ENCODE measurements at places on chromosomes 11 and 22.

DNA sequence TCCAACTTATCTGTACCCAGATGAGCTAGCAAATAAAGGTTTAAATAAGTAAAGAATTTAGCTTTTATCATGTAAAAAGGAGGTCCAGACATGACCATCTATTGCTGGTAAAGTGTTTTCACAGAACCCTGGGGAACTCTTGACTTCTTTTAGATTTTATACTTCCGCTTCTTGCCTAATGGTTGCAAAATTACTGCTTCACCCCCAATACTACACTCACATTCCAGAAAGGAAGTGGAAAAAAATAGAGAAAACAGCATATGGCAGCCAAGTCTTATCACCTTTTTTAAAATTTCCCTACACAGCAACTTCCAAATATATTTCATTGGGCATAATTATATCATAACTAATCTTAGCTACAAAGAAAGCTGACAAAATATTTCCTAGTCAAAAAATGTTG lies 12.1 kb downstream of the BBOX1 start:
- DNase-seq = no peak

DNA sequence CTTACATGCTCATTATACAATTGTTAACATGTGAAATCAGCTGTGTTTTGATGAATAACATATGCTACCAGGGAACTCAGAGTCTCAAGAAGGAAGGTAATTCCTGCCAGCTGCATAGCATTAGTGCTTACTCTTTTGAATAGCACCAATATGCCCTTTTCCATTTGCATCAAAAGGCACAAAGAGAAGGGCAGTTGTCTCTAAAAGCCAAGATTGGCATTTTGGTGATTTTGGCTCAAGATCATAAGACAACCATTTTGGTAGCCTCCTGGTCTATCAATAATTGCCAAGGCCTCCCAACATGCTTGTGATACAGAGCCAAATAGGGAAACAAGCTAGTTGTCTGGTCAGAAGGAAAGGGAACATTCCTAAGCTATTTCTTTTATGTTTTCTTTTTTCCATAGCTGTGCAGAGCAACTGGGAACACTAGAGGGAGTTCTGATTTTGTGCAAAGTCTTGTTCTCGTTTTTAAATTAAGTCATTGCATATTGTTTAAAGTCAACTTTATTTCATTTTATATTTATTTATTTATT lies 416.7 kb upstream of the CHORDC1 start:
- no peak for DNase-seq

DNA sequence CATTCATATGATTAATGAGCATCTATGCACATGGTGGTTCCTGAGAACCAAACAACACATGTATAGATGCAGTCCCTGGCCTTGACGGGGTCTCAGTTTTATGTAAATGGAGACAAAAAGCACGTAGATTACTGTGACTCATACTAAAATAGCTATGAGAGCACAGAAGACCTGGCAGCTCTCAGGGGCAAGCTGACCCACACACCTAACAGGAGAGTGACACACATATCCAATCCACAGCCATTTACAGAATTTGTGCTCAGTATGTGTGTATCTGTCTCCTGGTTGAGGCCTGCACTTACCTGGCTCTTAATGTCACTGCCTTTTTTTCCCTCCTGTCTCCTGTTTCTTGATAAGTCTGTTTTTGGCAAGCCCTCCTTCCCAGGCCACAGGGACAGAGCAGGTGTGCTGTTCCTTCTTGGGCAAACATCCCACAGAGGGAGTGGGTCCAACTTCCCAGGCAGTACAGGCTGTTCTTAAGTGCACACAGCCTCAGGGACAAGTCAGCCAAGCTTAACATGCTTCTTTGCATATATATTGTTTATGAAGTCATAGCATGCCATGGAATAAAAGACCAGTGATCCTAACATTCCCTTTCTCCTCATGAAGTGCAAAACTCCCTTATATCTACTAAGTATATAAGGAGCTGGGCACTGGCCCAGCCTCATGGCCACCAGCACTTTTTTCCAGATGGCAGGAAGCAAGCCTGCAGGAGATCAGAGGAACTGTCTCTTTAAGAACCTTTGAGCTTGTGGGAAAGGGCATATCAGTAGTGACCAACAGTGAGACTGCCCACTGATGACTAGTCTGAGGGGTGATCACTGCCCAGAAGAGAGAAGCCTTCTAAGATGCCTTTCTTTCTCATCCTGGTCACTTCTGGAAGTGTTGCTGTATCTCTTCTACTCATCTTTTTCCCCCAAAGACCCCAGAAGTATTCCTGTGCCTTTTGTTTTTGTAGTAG lies 124.7 kb upstream of the CCDC90B start:
- no peak for DNase-seq

DNA sequence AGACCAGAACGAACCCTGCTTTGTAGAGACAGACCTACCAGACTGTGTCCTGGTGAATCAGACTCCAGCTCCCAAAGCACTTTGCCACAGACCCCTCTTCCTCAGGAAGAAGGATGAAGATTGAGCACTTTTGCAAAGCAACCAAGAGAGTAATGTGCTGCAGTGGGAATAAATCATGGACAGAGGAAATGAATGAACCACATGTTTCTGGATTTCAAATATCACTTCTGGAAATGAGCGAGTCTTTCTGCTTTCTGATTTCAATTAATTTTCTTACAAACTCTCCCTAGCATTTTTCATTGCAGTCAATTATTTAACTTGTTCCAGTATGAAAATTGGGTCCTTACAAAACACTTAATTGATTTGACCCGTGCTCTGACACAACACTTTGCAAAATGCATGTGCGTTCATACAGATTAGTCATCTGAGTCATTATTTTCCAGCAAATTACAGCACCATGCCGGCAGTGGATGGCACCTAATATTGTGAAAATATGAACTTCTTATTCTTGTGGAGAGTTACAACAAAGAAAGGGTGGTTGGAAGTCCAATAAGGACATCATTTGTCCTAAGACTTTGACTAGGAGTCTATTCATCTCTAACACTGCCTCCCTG lies 315.9 kb upstream of the CCDC90B start:
- DNase-seq = no peak

DNA sequence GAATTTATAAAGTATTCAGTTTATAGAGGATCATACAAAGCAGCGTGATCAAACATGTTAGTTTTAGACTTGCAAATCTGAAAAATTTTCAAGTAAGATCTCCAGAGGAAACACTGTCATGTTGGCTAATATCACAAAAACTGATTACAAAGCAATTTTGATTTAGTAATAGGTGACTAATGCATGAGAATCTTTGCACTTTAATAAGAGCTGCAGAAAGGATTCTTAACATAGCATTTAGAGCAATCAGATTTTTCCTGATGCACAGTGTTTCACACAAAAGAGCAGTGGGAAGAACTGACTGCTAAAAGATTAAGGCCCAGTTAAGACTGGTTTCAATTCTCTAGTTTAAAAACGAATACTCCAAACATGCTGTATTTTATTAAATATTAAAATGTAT lies 321.2 kb downstream of the GUCY1A2 start:
- DNase-seq = no peak

DNA sequence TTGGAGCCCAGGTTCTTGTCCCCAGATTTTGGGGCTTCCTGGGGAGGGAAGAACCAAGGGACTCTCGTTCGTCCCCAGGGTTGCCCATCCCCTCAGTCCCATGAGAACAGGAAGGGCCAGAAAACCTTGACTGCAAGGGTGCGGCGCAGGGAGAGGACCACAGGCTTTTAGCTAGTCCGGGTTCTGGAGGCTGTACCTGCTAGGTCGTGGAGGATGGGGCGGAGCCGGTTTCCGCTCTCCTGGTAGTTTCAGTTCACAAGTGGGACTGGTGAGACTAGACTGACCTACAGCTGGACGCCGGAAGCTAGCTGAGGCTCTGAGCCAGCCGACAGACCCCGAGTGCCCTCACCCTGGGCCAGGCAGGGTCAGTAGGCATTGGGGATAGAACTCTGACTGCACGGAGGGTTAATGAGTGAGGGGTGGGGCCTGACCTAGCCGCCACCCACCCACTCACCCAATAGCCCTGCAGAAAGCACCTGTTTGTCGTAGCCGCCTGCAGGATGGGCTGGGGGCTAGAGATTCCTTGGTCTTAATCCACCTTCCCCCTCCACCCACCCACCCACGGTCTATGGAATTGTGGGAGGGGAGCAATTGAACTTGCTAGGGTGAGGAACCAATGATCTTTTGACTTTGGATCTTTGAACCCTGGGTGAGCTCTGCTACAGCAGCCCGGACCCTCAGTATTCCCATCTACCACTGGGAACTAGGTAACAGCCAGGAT lies 1.5 kb downstream of the MAFF start:
- DNase-seq = no peak

DNA sequence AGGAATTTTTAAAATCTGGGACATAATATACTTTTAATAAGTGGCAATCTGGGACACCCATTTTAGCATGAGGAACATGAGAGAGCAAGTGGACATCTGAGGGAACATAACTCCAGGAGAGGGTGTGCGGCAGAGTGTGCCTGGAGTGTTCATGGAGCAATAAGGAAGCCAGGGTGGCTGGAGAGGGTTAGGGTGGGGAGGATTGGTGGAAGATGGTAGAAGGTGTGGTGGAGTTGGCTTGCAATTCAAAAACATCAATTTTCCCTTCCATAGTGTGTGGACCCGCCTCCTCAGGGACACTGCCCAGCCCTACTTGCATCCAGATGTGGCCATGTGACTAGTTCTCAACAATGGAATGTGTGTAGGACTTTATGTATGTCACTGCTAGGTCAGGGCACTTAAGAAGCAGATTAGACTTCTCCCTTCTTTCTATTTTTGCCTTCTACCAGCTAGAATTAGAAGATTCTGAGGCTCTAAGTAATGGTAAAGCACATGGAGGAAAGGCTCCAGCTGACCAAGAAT lies 4.4 kb upstream of the DENND5A start:
- no peak for DNase-seq

- no peak for DNase-seq
These were observed 137.7 kb downstream of the FEZ1 start for GRCh38 chr11:125358254-125358840.

GRCh38 chr11:862696-863022 lies 20.0 kb downstream of the TSPAN4 start:
- no peak for DNase-seq

GRCh38 chr11:1862588-1863351 lies 9.9 kb downstream of the LSP1 start:
- DNase-seq = no peak

GRCh38 chr22:31848411-31848810 lies 94.6 kb downstream of the DEPDC5 start:
- no peak for DNase-seq

- no peak for DNase-seq
These were observed 780 bp upstream of the SLC15A3 start for GRCh38 chr11:60952742-60953170.

- DNase-seq = no peak
These were observed 3.7 kb upstream of the RANGAP1 start for GRCh38 chr22:41289671-41290070.

GRCh38 chr11:69243496-69244200 lies 50.3 kb upstream of the MYEOV start:
- no peak for DNase-seq

DNA sequence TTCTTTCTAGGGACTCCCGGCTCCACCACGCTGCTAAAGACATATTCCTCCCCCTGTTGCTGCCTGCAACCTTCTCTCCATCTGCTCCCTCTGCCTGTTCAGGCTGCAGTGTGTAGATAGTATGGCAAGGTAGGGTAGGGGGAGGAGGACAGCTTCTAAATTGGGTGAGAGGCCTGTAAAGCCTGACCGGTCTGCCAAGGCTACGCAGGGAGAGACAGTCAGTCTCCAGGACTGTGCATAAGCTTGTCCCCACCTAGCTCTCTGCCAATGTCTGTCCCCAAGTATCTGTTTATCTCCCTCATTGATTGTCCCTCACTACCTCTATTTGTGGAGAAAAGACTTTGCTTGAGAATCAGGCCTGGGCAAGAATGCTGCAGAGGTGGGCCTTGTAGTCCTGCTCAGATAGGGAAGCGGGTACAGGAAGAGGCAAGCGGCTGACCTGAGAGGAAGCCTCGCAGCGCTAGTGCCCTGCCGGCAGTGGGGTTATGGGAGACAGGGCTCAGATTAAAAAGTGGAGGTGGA lies 871 bp upstream of the SEZ6L start:
- DNase-seq = no peak

- no peak for DNase-seq
These were observed 142.9 kb downstream of the NCAM1 start for GRCh38 chr11:113103932-113104690.

GRCh38 chr11:113533425-113533698 lies 58.2 kb upstream of the DRD2 start:
- no peak for DNase-seq

DNA sequence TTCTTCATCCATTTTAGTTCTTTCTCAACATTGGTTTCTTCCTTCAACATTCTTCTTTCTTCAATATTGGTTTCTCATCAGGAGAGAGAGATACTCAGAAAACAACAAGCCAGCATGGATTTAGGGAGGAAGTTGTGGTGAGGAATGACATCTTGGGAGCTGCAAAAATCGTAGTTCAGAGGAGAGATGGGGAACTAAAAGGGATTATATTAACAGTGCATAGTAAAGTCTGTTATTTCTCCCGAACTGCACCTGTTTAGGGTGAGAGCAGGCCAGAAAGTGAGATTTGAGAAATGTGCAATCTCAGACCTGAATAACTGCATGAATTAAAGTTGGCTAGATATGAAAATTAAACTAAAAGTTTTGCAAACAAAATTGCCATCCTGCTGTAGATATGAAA lies 94.5 kb downstream of the CASP12 start:
- no peak for DNase-seq

GRCh38 chr11:77325159-77325558 lies 23.7 kb upstream of the GDPD4 start:
- DNase-seq = no peak

GRCh38 chr22:37492428-37493344 lies 6.5 kb upstream of the MFNG start:
- DNase-seq = no peak

GRCh38 chr11:19862091-19862490 lies 149.5 kb downstream of the NAV2 start:
- DNase-seq = no peak

GRCh38 chr11:20450829-20451228 lies 63.3 kb downstream of the PRMT3 start:
- no peak for DNase-seq

DNA sequence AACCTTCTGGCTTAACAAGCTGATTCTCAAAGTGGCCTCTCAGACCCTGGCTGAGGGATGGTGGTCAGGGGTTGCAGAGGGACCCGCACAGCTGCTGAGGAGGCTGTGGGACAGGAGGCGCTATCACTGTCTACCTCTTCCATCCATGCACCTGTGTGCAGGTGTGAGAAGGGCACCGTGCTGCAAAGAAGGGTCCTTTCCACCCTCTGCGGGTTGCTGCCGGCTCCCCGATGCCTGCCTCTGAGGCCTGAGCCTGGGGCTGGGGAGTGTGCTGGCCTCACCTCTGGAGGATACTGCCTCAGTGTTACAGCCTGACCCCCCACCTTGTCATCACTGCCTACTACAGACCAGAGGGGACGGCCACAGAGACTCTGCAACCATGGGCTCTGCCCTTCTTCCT lies 66.1 kb upstream of the B3GAT1 start:
- DNase-seq = no peak

DNA sequence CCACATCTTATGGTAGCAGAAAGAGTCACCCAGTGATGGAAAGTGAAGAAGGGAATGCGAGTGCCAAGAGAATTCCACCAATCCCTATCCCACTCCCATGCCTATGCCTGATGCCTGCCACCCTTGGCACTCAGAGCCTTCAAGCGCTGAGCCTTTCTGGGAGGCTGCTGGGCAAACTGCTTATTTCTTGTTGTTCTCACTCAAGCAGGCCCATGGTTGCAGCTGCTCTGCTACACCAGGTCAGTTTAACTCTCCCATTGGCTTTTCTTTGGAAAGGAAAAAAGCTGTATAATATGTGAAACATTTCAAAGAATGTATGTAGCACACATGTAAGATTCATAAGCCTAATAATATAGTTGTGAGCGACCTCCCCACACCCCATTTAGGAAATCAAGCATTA lies 41.4 kb downstream of the DGCR2 start:
- DNase-seq = no peak

- DNase-seq = no peak
These were observed 1.5 kb downstream of the RPL3 start for GRCh38 chr22:39317775-39318506.
